CD14-positive monocyte (primary cell): ENCODE measurements at places on chromosomes 16 and 17. TPM values are rescaled to one million over a fixed set of nuclear protein-coding genes. Genes with fewer than 3 reads are reported as not detected.

GRCh38 chr16:11098601-11099390 is 154.4 kb downstream of the CLEC16A start:
- peaks cover 5% of the 10 kb centered on the region for H3K4me1 ChIP-seq
- no peak overlapping the region for H3K4me3 ChIP-seq
- no peak for DNase-seq

DNA sequence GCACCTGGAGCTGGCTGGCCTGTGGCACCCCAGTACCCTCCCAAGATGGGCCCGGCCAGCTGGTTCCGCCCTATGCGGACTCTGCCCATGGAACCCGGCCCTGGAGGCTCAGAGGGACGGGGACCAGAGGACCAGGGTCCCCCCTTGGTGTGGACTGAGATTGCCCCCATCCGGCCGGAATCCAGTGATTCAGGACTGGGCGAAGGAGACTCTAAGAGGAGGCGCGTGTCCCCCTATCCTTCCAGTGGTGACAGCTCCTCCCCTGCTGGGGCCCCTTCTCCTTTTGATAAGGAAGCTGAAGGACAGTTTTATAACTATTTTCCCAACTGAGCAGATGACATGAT is 12.0 kb downstream of the TBX21 start:
- H3K36me3 ChIP-seq: no peaks in the 10 kb centered on the region
- H3K27ac ChIP-seq: no peak overlapping the region
- H3K27me3 ChIP-seq: peaks cover 28% of the 10 kb centered on the region
- H3K4me3 ChIP-seq: no peak overlapping the region
- DNase-seq: no peak
- H3K4me1 ChIP-seq: no peaks in the 10 kb centered on the region

DNA sequence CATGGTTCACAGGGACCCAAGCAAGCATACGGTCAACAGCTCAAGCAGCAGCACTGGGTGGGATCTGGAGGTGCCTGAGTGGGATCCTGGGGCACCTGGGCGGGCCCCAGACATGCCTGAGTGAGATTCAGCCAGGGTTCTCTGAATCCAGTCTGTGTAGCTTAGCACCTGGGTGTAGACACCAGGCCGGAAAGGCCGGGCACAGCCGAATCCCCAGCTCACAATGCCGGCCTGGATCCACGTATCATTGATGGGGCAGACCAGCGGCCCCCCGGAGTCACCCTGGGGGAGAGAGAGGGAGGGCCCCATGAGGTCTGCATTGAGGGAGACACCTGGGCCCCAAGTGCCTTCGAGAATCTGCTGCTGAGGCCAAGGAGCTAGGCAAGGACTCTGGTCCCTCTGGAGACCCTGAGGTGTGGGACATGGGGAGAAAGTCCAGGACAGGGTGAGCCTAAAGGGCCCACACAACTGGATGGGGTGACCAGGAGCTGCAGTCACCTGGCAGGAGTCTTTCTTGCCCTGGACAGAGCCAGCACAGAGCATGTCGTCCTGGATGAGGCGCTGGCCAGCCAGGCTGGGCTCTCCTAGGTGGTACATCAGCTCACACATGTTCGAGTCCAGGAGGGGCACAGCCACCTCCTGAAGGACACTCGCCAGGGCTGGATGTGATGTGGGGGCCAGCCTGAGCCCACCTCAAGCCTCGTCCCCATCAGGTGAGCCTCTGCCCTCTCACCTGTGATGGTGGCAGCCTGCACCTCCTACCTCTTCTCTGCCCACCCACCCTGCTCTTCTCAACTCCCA is 9.7 kb downstream of the ZG16B start:
- DNase-seq: no peak
- no peaks in the 10 kb centered on the region for H3K27me3 ChIP-seq
- no peak overlapping the region for H3K27ac ChIP-seq
- H3K4me3 ChIP-seq: no peak overlapping the region

- DNase-seq: no peak
- H3K27me3 ChIP-seq: no peaks in the 10 kb centered on the region
- H3K4me1 ChIP-seq: no peaks in the 10 kb centered on the region
- H3K4me3 ChIP-seq: no peak overlapping the region
- peaks cover 94% of the 10 kb centered on the region for H3K36me3 ChIP-seq
Measured at GRCh38 chr16:67444259-67445125, 13.6 kb downstream of the HSD11B2 start.

GRCh38 chr16:85301231-85301630 is 189.0 kb upstream of the CIBAR2 start:
- H3K27me3 ChIP-seq: no peaks in the 10 kb centered on the region
- H3K4me1 ChIP-seq: peaks cover 32% of the 10 kb centered on the region
- H3K27ac ChIP-seq: no peak overlapping the region

CDC6 gene
- polyA plus RNA-seq: 0.10 and 0.21 TPM in 2 replicates

NKD1 gene
- polyA plus RNA-seq: not detected

SEC14L5 gene
- polyA plus RNA-seq: not detected

TBC1D3H gene
- not detected in 2 replicates for polyA plus RNA-seq

RRAD gene
- polyA plus RNA-seq: 0.55 TPM

MEOX1 gene
- 0.06 TPM for polyA plus RNA-seq

KLHL10 gene
- not detected for polyA plus RNA-seq

CALB2 gene
- polyA plus RNA-seq: not detected

AOC3 gene
- not detected for polyA plus RNA-seq

CHMP6 gene
- polyA plus RNA-seq: 44.1 TPM

KRT23 gene
- polyA plus RNA-seq: 1.7 TPM

HID1 gene
- polyA plus RNA-seq: not detected
